NCI-H226 (cell line): ENCODE measurements at places on chromosomes 3 and 15.
A peak's percentile ranks its signal among the peaks of the same experiment; 100 is the strongest.

DNA sequence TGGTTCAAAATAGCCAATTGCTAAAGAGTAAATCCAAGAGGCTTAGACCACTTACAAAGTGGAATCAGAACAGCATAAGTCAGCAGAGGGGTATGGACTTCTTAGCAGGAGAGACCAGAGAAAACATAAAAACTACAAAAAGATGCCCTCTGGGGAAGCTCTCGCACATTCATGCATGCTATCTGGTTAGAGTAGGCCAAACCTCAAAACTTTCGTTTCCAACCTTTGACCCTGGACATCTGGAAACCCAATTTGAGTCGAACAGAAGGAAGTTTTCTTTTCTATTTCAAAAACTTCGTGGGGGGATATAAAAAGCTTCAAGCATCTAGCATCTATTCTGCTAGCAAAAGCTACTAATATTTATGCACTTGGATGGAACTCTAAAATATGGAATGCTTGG lies 523.9 kb upstream of the AGTR1 start:
- no peak for DNase-seq

GRCh38 chr3:10848261-10848660 lies 32.2 kb downstream of the SLC6A11 start:
- DNase-seq, result peak; percentile 19

DNA sequence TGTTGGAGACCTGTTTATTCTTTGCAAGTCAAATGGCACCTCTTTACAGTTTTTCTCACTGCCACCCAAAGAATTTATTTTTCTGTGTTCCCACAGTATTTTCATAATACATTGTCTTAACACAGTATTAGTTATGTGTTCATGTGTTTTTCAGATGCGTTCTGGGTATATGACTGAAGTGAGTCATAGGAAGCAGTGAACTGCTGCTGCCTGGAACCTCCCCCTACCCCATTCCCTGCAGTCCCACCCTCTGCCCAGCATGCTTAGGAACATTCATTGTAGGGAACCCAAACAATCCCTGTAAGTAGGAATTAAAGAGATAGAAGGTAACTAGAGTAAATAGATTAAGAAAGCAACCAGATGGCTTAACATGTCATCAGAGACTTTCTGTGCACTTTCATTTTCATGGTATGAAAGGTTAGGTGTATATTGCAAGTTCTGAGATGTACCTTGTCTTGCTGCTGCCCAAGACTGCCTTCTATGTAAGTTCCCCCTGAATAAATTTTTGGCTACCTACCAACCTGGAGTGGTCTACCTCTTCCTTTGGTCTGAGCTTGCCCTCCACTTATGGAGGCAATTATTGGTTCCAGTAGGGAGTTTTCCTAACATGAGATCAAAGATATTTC lies 21.9 kb upstream of the SQOR start:
- peak; percentile 27 for DNase-seq

- DNase-seq, result no peak
These were observed 47.5 kb downstream of the ZNF609 start for GRCh38 chr15:64507845-64508244.

DNA sequence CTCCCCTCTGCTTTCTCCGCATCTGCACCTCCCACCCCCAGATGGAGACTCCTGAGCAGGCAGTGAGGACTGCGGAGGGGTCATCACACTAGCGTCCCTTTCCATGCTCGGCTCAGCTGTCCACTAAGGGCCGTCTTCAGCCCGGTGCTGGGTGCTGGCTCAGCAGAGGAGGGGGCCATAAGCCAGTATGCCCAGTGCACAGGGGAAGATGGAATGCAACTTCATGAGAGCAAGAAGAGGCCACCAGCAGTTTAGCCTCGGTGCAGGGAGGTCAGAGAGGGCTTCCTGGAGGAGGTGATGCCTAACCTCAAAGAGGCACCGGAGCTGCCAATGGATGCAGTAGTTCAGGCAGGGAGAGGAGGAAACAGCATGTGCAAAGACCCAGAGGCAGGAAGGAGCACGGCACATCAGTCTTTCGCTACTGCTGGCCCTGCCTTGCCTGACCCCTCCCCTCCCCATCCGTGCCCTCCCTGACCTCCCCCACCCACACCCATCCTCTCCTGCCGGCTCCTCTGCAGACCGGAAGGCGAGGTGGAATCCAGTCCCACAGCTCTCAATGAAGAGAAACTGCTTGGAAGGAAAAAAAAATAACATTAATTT lies 15.2 kb upstream of the PLXND1 start:
- DNase-seq, result no peak

- no peak for DNase-seq
These were observed 60.1 kb upstream of the SPRED1 start for GRCh38 chr15:38192496-38192895.

- no peak for DNase-seq
These were observed 8.7 kb upstream of the KY start for GRCh38 chr3:134659391-134660045.

- no peak for DNase-seq
These were observed 20.8 kb upstream of the RAD18 start for GRCh38 chr3:8984081-8984480.

DNA sequence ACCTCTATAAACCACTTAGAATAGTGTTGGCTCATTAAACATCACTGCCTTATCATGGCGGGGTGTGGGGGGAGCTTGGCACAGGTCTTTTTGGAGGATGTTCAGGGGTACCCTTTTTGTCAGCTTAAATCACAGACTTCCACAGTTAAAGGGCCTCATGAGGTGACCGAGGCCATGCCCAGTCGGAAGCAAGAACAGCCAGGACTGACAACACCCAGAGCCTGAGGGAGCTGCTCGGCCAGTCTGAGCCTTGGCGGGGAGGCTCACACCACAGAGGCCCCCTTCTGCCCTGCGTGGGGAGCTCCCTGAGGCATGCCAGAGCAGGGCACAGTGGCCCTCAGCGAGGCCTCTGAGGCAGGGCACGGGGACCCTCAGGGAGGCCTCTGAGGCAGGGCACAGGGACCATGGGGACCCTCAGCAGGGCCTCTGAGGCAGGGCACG lies 49.5 kb downstream of the UMPS start:
- DNase-seq, result no peak

DNA sequence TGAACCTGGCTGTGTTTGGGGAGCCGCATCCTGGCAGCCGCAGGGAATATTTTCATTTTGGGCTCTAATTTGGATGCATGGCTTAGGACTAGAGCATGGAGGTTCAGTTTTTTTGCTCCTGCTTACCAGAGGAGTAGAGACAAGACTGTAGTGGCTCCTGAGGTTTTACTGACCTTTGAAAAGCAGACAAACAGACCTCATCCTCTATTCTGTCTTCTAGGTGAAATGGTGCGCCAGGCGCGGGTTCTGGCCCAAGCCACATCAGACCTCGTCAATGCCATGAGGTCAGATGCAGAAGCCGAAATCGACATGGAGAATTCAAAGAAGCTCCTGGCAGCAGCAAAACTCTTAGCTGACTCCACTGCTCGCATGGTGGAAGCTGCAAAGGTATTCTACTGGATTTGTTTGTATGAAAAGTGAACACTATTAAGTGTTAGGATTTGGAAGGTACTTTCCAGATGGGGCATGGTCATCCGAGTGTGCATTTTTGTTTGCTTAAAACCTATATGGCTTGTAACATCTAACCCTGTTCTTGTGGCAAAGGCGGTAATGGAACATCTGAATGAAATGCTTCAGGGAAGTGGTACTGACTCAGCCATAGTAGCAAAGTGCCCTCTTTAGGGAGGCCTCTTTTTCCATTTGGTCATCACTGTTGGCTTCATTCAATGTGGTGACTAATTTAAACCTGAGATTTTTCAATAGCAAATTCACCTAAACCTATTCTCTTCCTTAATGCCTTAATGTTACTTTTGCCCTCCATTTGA lies 330.7 kb upstream of the TPM1 start:
- peak; percentile 9 for DNase-seq

- DNase-seq, result peak; percentile 27
These were observed 644.2 kb downstream of the GRM7 start for GRCh38 chr3:7504886-7505775.

DNA sequence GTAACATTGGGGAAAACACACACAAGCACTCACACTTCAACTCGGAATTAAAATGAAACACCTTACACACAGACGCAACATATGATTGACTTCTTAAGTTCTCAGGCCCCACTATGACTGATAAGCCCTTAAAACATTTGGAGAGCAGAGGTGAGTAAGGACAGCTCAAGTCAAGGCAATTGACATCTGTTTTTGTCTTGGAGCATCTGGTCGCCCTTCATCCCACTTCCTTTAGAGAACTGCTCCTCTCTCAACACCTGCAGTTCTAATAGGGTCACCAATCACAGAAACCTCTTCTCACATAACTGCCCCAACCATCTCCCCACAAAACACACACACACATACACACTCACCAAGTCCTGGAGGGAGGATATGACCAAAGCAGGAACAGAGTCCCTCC lies 43.4 kb downstream of the ERC2 start:
- no peak for DNase-seq

- DNase-seq, result no peak
These were observed 16.6 kb downstream of the ZNF592 start for GRCh38 chr15:84764989-84765388.

DNA sequence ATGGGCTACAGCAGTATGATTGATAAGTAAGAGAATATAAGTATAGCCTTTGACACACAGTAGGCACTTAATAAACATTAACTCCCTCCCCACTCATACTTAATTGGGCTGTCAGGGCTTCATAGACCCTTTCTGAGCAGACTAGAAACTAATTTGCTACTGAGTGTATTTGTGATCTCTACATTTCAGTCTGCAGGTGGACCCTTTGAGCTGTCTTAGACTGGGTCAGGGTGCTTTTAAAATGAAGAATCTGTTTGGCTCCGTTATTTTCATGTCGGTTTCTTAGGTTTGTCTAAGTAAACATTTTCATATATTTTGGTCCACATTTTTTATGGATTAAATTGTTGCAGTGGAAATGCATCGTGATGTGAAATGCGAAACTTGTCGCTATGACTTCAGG lies 50.3 kb upstream of the SELENOK start:
- no peak for DNase-seq

GRCh38 chr3:61181874-61182273 lies 69.4 kb downstream of the FHIT start:
- peak; percentile 12 for DNase-seq

- peak; percentile 39 for DNase-seq
These were observed 23.5 kb downstream of the TSEN2 start for GRCh38 chr3:12507591-12508281.

DNA sequence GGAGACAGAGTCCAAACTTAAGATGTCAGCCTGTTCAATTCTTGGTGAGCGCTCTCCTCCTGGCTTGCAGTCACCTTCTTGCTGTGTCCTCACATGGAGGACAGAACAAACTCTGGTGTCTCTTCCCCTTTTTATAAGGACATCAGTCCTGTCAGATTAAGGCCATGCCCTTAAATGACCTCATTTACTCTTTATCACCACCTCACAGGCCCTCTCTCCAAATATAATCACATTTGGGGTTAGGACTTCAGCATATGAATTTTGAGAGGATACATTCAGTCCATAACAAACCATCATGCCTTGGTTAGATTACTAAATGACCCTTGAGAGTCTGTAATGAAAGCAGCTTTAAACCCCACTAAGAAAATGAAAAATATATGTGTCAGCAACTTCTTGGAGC lies 175.2 kb downstream of the TAFA4 start:
- DNase-seq, result no peak

DNA sequence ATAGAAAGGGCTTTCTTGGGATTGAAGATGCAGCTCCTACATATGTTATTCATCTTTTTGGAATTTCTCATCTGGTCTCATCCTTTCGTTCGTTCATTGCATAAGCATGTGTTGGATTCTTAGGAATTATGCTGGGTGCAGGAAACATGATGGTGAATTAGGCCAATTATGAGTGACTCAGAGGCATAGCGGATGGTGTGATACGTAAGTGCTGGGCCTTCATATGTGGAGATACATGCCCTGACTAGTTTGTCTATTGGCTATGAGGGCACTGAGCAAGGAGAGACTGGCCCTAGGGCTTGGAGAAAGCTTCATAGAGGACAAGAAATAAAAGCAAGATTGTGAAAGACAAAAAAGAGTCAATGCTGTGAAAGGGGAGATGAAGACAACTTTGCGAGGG lies 235.1 kb downstream of the MYRIP start:
- DNase-seq, result peak; percentile 96

- DNase-seq, result no peak
These were observed 235.3 kb upstream of the MRPL3 start for GRCh38 chr3:131738095-131738494.

DNA sequence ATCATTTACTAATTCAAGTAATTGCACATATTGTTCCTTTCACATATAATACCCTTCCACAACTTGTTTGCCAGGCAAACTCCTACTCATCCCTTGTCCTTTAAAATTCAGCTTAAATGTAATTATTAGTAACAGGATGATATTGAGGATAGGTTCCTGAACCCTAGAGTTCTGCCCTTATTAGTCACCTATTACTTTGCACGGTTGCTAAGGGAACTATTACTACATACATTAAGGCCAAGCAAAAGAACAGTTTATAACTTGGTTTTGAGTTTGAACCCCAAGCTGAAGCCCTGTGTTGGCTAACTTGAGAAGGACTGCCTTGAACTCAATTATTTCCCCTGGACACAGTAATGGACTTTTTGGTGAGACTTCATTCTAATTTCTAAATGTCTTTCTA lies 529.7 kb downstream of the IGSF11 start:
- no peak for DNase-seq

- no peak for DNase-seq
These were observed 20.0 kb upstream of the RBP1 start for GRCh38 chr3:139559541-139559940.

DNA sequence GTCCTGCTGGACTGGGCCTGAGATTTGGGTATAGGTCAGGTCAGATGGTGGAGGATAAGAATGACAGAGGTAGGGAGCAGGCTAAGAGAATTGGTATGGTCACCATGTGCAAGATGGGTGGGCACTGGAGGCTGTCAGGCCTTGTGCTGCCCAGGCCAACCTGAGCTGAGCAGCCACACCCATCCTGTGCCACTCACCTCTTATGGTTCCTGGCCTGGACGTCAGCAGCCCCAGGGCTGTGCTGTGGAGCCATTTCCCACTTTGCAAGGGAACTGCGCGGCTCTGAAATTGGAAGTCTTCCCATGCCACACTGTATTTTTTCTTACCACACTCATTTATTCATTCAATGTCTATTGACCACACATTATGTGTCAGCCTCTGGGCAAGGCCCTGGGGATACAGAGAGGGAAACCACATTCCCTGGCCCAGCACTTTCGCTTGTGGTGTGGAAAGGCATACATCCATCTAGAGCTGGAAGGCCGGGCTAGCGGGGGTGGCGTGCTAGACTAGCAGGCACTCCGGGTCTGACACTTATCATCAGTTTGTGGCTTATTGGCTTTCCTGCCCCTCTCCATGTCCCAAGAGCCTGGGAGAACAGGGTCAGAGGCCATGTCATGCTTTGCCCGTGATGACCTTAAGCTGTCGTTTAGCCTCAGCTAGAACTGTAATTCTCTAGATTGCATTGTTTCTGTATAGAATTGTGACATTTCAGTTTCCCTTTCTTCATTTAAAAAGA lies 51.1 kb upstream of the POLG start:
- DNase-seq, result no peak

DNA sequence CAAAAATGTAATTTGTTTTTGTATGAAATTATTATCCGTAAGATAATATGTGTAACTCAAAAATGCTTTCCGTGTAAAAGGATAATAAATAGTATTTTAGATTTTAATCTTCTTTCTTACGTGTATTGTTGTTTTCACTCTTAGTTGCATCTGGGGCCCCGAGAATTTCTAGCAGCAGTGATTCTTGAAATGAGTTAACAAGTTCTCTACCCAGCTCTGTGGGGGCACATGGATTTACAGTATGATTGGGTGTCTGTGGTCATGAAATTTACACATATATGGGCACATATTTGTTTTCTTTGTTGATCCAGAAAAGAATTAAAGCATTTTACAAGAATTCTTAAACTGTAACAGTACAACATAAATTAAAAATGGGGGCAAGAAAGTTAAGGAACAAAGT lies 145.9 kb upstream of the LRRFIP2 start:
- DNase-seq, result no peak
